ENCODE measurements at places on chromosomes 13 and 19.

DNA sequence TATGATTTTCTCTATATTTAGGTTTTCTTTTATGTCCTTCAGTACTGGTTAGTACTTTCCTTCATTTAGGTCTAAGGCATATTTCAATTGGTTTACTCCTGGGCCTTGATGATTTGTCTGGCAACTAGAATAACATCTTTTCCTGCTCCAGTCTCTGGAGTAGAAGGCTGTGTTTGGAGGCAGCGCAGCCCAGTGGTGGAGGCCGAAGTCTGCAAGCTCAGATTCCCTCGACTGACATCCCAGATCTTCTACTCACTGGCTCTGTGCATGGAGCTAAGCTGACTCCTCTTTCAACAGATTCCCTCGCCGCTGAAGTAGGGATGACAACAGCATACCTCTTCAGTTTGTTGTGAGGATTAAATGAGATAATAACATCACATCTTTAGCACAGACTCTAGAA is 141.0 kb downstream of the RAP2A start:
- DNase-seq: no peak

- no peak for DNase-seq
Observed at GRCh38 chr19:47406711-47407416, 12.5 kb downstream of the MEIS3 start.

- no peak for DNase-seq
Observed at GRCh38 chr13:44365008-44365407, 8.6 kb upstream of the SERP2 start.

GRCh38 chr13:76160961-76161925 is 525.1 kb downstream of the LMO7 start:
- no peak for DNase-seq

DNA sequence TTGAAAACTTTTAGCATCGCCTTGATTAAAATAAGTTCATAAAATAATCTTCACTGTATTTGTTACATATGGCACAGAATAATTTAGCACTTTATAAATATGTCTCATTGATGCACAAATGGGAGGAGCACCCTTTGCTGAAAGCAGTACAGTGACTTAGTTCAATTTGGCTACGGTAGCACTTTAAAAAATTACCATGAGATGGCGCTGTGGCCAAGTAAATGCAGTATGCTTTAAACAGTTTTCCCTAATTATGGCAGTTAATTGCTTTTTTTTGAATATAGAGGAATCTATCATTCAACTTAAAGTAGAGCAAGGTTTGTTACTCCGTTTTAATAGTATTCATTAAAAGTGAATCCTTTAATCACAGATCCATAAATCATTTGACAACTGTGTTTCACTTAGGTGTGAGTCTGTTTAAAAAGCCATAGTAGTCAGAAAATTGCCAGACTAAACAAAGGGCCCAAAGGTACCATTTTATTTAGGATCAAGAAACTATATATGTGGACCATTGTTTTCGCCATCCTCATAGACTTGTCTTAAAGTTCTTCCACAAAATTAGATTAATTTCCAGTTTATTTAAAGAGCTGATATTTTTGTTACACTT is 34.7 kb upstream of the ESD start:
- no peak for DNase-seq

DNA sequence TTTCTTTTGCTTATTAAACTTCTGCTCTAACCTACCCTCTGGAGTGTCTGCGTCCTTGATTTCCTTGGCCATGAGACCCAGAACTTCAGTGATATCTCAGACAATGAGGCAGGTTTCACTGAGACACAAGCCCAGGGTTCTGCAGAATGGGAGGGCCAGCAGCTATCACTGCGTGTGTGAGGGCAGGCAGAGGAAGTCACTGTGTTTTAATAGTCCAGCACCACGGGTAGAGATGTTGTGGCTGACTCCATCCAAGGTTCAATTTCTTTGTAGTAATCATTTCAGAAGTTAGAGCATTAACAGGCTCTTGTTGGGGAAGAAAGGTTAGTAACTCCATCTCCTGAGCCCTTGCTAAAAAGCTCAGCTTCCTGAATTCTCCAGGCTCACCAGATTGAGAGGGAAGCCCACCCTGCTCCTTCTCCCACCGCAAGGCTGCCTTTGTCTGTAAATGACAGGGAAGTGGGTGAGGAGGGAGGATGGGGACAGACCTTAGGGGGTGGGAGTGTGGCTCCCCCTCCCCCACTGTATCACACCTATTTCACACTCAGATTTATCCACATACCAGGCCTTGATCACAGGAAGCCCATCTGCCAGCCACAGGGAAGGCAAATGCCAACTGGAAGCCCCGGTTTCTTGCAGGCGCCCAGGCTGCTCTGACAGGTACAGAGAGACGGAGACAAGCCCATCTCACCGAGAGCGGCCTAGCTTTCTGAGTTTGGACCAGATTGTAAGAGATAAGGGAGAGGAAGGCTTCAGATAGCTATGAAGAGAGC is 2.1 kb downstream of the C19orf12 start:
- DNase-seq: no peak

GRCh38 chr13:101291206-101291605 is 125.1 kb downstream of the NALCN start:
- no peak for DNase-seq

GRCh38 chr19:12485052-12485416 is 418 bp upstream of the ZNF709 start:
- no peak for DNase-seq

- peak; percentile 31 for DNase-seq
Observed at GRCh38 chr19:10219678-10220077, 11.5 kb downstream of the S1PR2 start.

DNA sequence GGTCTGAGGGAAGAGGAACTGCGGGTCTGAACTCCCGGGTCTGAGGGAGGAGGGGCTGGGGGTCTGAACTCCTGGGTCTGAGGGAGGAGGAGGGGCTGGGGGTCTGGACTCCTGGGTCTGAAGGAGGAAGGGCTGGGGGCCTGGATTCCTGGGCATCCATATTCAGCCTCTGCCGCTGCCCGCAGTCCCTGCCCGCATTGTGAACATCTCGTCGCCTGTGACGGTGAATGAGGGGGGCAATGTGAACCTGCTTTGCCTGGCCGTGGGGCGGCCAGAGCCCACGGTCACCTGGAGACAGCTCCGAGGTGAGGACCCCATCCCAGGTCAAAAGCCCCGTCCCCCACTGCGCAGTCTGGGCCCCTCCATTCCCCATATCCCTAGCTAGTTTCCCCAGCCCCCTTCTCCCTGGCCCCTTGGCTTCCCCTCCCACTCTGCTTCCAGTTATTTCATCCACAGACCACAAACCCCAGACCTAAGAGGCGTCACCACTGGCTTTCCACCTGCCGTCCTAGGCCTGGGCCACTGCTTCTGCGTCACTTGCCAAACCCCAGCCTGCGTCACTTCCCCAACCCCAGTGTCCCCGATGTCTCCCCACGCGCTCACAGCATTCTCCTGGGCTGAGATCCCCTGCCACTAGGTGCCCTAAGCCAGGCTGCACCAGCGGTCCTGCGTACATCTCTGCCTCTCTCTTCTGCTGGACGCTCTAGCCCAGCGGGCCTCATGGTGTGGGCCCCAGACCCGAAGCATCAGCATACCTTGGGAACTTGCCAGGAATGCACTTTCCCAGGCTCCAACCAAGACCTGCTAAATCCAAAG is 13.9 kb downstream of the IGLON5 start:
- DNase-seq: no peak

DNA sequence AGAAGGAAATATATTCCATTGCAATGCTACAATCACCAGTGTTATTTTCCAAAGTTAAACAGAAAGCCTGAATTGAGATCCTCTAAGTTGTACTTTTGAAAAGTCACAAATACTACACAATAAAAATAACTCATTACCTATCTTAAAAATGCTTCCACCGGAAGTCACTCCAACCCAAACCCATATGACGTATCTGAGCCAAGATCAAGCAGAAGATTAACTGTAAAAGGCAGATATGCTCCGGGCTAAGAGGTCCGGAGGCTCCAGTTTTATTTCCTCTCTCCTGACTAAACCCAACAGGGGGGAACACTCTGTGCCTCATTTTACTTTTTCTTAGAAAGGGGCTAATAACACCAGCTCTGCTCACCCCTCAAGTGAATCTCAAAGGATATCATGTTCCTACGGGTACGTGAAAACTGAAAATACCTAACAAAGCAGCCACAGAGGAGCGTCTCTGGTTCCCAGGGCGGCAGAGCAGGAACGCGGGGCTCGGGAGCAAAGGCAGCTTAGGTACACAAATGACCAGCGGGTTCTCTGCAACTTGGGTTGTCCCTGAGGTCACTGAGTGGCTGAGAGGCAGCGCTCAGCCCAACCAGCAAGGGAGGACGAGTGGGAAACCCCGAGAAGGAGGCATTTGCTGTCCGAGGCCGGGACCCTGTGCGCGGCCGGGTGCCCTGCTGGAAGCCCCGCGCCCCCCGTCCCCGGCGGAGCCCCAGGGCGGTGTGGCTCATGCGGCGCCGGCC is 750 bp downstream of the RAB20 start:
- no peak for DNase-seq

GRCh38 chr13:50425772-50426171 is 410.5 kb downstream of the KCNRG start:
- no peak for DNase-seq

DNA sequence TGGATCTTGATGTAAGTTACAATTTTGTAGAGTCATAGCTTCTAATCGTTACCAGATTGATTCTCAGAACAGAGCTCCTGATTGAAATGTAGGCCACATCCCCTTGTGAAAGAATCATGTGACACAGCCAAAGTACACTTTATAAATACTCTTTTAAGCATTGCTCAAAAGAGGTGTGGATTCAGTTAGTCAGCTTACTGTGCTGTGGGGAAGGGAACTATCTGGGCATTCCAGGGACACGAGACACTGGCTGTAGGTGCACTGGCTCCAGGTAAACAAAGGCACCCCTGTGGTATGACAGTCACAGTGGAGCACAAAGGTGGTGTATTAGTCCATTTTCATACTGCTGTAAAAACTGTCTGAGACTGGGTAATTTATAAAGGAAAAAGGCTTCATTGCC is 222.8 kb downstream of the LIG4 start:
- DNase-seq: no peak

DNA sequence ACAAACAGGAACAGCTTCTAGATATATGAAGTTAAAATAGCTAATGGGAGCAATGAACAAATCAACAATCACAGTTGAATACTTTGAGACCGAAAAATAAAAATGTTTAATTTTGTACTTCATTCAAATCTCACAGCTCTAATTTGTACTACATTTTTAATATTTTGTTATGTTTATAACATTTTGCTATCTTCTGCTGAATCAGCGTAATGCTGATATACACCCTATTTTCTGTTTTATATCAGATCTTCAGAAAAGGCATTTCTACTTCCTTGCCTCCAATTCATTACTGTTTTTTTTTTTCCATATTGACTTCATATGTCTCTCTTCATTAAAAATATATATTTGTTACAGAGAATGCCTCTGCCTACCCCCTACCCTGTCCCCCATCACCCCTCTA is 27.9 kb upstream of the GPR183 start:
- no peak for DNase-seq

DNA sequence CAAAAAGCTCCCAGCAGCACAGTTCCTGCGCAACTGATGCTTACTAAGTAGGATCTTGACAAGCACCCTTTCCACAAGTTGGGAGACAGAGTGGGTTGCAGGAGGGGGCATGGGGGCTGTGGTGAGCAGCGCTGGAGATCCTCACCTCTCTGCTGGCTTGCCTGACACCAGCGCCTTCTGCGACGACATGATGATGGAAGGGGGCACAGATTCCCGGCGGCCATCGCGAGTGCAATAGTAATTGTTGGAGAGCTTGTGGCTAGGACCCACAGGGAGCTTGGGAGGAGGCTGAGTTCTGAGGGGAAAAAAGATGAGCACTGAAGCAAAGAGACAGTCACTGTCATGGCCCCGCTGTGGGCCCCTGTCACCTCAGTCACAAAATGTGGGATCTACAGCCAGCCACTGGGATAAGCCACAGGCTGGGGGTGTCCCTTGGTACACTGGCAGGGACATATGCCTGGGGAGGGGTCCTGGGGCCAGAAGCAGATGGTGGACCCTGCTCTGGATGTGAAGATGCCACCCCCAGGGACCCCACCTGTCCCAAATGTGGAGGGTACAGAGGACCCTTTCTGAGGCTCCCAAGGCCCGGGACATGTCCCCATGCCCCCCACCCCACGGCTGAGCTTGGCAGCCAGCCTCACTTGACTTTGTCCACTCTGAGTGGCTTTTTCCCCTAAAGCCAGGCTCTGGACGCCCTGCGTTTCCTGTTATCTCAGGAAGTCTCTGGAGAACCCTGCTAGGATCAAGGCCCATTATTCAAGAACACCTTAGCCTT is 4.6 kb downstream of the NDUFA7 start:
- DNase-seq: no peak

DNA sequence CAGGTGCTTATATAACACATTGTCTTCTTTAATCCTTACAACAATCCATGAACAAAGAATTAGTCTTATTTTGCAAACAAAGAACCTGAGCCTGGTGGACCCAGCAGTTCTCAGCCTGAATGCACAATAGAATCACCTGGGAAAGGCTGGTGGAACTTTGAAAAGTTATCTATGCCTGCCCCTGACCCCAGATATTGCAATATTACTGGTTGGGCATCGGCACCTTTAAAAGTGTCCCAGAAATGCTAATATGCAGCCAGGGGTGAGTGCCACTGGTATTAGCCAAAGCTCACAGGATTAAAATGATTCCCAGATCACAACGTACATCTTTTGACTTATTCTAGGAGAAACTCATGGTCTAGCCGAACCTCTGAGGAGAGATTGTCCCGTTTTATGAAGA is 268.8 kb downstream of the KLF5 start:
- DNase-seq: no peak

DNA sequence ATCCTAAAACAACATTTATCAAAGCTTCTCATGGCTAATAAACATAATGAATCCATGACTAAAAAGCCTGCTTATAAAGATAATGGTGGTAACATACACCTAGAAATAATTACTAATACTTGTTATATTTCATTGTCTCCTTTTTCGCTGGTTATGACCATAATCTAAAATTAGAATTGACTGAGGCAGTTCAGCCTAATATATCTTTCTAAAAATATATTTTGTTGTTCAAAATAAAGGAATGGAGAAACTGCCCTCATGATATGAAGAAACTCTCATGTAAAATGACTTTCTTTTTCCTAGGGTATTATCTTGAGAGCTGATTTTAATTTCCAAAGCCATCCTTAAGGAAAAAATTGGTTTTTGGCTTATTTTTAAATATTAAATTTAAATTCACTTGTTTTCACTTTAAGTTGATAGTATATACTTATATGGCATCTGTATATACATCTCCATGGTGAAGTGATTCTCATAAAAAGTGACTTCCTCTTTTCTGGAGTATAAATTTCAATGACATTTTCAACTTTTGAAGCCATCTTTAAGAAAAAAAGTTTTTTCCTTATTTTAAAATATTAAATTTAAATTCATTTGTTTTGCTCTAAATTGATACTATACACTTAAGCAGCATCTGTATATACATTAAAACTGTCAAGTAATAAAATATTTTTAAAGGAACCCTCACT is 204.6 kb downstream of the VWA8 start:
- DNase-seq: no peak

DNA sequence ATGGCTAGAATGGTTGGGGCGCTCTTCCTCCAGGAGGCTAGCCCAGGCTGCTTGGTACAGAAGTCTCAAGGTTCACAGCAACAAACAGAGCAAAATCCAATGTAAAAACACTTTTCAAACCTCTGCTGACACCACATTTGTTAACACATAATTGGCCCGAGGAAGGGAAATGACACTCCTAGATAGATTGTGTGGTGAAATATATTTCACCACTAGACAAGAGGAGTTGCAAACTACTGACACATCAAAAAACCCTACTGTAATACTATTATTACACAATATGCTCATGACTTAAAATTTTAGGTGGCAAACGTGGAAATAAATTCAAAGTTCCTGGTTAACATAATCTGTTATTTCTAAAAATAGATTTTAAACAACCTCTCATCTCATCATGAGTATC is 643.6 kb downstream of the PCDH9 start:
- DNase-seq: no peak
